Foreskin keratinocyte (primary cell): ENCODE measurements at places on chromosomes 16 and 17.

DNA sequence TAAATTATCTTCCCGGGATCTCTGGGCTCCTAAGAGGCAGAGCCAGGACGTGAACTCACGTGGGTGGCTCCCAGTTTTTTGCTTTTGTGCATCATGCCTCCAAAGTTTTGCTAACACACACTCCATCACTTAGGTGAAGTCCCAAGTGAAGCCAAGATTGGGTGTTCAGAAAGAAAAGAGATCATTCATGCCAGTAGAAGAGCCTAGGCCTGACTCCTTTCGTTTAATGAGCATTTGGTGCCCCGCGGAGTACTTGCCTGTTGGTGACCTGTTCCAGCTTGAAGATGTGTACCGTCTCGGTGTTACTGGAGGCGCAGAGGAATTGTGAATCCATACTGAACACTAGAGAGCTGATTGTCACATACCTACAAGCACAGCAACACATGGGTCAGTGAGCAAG is 24.1 kb downstream of the WIPI1 start:
- no peak for DNase-seq

DNA sequence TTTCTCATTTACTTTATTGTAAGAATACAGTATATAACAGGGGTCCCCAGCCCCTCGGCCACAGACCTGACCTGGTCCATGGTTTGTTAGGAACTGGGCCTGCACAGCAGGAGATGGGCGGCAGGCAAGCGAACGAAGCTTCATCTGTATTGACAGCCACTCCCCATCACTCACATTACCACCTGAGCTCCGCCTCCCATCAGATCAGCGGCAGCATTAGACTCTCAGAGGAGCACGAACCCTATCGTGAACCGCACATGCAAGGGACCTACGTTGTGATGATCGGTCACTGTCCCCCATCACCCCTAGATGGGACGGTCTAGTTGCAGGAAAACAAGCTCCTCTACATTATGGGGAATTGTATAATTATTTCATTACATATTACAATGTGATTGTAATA is 410.6 kb downstream of the SLC39A11 start:
- DNase-seq: no peak

DNA sequence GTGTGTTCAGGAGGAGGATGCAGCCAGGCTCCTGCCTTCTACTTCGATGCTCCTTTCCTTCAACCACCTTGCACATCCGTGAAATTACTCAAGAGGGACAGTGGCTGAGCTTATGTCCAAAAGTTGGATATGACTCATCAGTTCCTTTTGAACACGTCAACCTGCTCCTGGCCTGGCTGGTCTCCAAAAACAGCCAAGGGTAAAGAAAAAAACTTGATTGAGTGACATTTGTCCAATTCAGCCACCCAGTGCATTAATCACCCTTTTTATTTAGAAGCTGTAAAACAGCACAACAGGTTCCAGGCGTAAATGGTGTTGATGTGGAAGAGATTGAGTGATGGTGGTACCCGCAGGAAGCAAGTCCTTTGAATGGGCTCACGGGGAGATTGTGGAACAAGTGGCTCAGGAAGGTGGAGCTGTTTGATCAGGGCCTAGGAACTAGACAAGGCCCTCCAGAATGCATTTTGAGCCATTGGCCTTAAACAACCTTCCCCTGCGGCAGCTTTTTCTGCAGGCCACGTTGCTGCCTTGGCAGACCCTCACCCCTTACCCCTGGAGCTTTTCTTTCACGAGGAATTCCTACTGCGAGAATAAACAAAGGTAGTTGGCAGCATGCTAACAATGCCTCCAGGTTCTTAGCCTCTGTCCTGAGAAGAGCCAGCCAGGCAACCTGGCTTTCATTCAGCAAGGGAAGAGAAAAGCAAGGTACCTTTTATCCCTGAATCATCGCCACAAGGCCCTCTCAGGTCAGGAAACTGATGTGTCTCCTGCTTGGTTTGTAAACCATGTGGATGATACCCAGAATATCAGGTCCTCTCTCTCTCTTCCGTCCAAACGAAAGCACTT is 173.3 kb upstream of the CACNG5 start:
- DNase-seq: peak; percentile 78

- DNase-seq: no peak
Observed at GRCh38 chr16:68943961-68944360, 100.6 kb downstream of the TANGO6 start.

DNA sequence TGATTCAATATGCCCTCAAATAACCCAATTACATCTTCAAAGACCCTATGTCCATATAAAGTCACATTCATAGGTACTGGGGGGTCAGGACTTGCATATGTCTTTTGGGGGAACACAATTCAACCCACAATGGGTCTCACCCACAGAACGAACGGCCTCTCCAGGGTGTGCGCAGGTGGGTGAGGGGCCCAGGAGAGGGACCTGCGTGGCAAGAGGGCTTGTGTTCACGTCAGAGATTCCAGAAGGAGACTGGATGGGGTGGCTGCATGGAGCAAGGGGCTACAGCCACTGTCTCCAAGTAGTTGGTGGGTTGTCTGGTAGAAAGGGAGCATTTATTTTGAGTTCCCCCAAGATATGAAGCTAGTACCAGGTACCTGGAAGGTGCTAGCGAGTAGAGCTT is 212.2 kb downstream of the SEC14L1 start:
- DNase-seq: no peak

DNA sequence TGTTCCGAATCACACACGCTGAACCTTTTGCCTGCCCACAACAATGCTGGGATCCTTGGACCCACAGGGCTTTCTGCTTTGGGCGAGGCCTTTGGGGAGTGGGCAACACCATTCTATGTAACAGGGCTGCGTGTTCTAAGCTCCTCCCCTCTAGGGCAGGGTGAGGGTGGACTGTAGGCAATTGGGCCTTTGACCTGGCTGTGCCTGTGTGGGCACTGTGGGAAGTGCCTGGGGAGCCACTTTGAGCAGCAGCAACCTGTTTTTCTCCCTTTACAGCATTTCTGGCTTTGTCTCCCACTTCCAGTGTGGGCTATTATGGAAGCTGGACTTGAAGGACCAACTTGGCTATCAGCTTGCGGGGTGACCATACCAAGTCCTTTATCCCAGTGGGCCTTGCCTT is 128.9 kb upstream of the WSCD1 start:
- no peak for DNase-seq

DNA sequence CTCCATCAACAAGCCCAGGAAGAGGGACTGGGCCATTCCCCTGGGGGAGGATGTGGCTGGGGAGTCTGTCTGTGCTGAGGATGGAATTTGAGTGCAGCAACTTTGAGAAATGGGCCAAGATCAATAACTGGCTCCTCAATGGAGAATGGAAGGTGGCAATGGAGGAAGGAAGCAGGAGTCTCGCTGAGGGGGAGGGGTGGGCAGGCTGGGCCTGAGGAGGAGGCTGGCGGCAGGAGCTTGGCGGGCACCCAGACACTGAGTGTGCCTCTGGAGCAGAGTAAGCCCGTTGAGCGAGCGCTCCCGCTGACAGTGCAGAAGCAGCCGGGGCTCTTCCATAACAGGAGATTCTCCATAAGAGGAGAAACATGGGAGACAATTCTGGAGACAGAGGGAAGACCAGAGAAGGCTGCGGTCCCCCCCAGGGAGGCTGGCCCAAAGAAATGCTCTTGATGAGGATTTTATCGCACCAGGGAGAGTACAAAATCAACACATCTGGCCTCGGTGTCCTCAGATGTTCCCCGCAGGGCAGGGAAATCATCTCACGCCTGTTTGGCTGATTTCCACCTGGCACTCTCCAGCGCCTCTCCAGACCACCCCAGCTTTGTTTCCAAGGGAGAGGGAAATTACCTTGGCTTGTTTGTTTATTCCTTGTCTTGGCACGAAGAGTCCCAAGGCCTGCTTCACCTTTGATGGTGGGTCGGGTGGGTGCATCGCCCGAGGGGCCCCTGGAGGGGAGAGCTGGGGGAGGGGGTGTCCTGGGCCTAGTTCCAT is 2.8 kb upstream of the MMP15 start:
- DNase-seq: peak; percentile 52

GRCh38 chr16:24291932-24292331 is 35.8 kb downstream of the CACNG3 start:
- DNase-seq: no peak

GRCh38 chr17:63550817-63551639 is 751 bp downstream of the DCAF7 start:
- peak; percentile 21 for DNase-seq

- DNase-seq: no peak
Observed at GRCh38 chr16:86490859-86491639, 19.3 kb upstream of the FOXF1 start.

GRCh38 chr17:3788200-3788599 is 12.8 kb downstream of the ITGAE start:
- DNase-seq: no peak
